ENCODE measurements at places on chromosomes 6 and 20.

GRCh38 chr6:28673787-28674671, 148.3 kb downstream of the GPX5 start:
- peak; percentile 33 for DNase-seq

GRCh38 chr20:56323206-56323605, 35.6 kb upstream of the FAM210B start:
- DNase-seq: no peak

DNA sequence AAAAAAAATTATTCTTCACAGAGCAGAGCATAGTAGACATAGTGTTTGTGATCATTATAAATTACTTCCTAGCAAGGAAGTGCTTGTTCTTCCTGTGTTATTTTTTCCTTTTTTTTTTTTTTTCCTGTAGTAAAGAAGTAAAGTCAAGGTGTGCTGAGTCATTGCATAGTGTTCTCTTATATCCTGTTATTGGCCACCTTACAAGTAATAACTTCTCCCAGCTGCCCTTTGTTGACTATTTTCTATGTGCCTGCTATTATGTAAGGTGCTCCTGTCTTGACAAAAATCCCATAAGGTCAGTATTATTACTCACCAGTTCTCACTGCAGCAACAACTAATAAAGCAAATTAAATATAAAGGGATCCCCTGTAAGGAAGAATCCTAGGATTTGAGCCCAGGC, 195.3 kb downstream of the GJA1 start:
- DNase-seq: no peak

GRCh38 chr6:46626228-46626909, 26.2 kb downstream of the CYP39A1 start:
- no peak for DNase-seq

GRCh38 chr6:113050010-113050858, 703.1 kb downstream of the RFPL4B start:
- DNase-seq: no peak

- no peak for DNase-seq
Measured at GRCh38 chr20:32040142-32040953, 11.7 kb upstream of the HCK start.

- DNase-seq: no peak
Measured at GRCh38 chr20:2618815-2619214, 33.6 kb upstream of the NOP56 start.

DNA sequence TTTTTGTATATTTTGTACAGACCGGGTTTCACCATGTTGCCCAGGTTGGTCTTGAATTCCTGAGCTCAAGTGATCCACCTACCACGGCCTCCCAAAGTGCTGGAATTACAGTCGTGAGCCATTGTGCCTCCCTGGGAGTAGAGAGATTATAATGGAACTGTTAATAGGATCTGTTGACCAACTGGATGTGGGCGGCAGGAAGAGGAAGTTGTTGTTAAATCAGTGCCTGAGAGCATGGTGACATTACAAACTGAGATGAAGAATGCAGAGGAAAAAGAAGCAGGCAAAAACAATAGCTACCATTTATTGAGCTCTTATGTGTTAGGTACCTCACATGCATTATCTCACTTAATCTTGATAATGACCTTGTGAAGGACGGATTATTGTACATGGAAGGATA, 9.2 kb upstream of the L3MBTL3 start:
- DNase-seq: no peak

- no peak for DNase-seq
Measured at GRCh38 chr6:14499841-14500240, 382.3 kb downstream of the CD83 start.

DNA sequence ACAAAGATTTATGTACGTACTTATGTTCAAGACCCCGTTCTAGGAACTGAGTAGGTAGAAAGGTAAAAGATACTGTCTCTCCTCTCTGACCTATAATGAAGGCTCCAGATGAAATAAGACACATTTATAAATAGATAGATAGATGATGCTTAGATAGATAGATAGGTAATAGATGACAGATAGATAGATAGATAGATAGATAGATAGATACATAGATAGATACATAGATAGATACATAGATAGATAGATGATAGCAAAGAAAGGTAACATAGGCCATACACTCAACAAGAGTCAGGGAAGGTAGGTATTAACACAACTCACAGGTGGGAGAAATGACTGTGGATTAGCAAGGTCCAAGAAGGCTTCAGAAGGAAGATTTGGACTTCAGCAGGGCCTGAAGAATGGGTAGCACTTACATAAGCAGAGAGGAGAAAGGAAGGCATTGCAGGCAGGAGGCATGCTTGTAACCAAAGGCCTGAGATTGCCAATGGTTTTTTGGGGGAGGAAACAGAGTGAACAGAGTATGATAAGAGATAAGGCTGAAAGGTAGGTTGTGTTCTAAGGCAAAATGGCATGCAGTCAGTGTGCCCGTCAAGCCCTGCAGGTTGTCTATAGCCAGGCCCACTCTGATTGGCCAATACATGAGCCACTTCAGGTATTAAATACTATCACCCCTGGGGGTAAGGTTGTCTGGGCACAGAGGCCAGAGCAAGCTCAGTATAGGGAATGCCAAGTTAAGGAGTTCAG, 7.7 kb upstream of the MYB start:
- DNase-seq: no peak

- DNase-seq: no peak
Measured at GRCh38 chr6:35857853-35858252, 52.7 kb downstream of the LHFPL5 start.

DNA sequence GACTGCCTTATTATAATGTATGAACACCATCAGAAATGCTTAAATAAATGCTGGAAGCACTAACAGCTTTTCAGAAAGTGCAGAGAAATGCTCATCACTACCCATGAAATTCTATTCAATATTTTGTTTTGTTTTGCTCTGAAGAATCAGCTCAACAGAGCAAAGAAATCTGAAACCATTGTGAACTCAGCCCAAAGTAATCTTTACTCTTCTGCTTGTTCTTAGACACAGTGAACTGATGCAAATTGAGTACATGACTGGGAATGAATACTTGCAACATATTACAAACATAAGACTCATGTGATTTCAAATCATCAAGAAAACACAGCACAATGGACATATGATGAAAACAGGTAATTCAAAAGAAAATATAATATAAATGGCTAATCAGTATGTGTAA, 404.6 kb upstream of the OPRM1 start:
- DNase-seq: no peak

- no peak for DNase-seq
Measured at GRCh38 chr20:10236540-10237533, 18.2 kb downstream of the SNAP25 start.

GRCh38 chr20:23668477-23668951, 20.3 kb downstream of the CST4 start:
- no peak for DNase-seq

GRCh38 chr6:157273756-157274470, 49.4 kb downstream of the TMEM242 start:
- peak; percentile 43 for DNase-seq

GRCh38 chr6:15715060-15715459, 52.2 kb upstream of the DTNBP1 start:
- no peak for DNase-seq

- no peak for DNase-seq
Measured at GRCh38 chr20:41005361-41005729, 23.3 kb upstream of the TOP1 start.

DNA sequence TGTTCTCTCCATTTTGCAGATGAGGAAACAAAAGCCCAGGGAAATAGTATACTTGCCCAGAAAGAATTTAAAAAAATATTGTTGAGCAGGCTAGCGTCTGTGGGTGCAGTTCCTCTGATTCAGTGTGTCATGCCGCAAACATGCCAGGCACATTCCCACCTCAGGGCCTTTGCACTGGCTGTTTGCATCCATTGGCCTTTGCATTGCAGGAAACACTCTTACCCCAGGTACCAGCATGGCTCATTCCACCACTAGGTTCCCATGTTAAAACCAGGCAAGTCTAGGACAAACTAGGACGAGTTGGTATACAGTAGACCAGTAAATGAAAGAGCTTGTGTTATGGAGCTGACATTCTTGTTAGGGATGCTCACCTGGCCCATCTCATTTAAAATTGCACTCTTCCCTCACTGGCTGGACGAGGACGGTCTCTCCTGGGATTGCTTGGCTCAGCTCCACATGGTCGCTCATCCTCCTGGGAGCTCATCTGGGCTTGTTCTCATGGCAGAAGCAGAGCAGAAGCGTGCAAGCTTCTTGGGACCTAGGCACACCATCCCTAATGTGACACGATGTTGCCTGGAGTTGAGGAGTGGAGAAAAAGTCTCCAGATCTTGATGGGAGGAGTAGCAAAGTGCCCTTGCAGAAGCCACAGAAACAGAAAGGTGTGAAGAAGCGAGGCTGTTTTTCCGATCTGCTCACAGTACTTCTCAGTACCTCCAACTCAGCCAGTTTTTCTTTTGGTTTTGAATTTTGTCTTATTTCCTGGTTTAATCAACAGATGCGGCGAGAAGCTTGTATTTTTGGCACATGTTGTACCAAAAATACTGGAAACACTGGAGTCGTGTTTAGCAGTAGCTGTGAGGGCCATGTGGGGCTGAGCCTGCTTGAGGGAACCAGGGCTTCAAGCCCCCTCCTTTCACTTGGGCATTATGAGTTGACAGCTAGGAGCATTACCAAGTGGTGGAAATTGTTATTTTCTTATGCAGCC, 13.9 kb downstream of the ZNF831 start:
- DNase-seq: no peak

DNA sequence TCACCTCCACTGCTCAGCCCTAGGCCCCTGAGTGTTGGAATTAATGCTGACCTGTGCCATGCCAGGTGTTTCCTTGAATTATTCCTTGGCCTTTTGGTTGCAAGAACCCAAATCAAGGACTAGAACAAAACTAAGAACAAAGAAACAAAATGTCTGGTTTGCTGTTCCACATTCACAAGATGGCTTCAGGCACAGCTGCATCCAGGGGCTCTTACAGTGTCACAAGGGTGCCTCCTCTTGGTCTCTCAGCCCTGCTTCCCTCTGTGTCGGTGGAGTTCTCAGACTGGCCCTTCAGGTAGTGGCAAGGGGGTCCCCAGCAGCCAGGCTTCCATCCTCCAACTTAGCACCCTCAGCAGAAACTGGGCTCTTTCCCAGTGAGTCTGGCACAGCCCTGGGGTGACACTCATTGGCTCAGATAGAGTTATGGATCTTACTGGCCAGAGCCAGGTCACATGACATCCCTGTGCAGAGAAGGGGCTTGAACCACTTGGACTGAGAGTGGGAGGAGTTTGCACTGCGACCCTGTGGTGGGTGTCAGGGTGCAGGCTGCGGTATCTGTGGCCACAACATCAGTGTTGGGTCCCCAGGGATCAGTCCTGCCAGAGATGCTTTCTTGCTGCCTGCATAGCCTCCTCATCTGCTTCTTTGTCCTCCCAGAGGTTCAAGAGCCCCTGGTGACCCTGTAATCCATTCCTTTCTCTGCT, 427.7 kb upstream of the SULF2 start:
- DNase-seq: no peak

DNA sequence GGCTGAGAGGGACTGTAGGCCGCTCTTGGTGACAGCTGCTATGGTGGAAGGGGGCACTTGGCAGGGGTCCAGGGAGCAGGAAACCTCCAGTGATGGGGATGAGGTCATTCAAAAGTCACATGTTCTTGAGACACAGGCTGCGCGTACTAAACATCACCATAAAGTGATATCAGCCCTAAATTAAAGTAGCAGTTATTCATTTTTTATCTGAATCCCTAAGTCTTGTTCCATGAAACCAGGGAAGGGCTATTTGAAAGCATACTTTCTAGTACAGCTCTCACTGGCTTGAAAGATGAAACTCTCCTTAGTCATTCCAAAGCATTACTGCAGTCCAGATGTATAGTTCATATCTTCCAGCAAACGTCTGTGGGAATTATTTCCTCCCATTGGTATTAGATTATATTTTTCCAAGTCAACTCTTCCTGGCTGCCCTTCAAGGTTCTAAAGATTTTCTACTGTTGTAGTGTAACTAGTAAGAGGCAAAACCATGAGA, 373.1 kb downstream of the CD109 start:
- DNase-seq: no peak

DNA sequence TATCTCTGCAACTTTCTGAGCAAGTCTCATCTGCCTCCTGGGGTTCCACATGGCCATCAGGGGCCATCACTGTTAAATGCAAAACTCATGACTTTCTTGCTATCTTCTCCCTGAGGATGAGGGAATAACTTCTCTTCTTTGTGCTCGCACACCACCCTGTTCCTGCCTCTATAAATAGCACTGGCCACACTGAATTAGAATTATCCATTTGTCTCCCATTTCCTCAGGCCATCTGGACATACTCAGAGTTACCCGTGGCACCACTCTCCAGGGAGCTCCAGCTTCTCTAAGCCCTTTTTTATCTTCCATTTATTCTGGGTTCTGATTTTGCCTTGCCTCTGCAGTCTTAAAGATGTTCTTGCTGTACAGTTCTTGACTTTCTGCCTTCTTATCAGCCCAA, 72.8 kb upstream of the ECI2 start:
- DNase-seq: no peak

GRCh38 chr6:74764486-74764885, 441.4 kb downstream of the COL12A1 start:
- no peak for DNase-seq

Data from stimulated activated CD4-positive, alpha-beta T cell treated with anti-CD3 and anti-CD28 coated beads, Interleukin-1b, Interleukin-23, amount 100 ng/mL, for 1 hour (primary cell).